ENCODE measurements at places on chromosomes 3 and 15.

DNA sequence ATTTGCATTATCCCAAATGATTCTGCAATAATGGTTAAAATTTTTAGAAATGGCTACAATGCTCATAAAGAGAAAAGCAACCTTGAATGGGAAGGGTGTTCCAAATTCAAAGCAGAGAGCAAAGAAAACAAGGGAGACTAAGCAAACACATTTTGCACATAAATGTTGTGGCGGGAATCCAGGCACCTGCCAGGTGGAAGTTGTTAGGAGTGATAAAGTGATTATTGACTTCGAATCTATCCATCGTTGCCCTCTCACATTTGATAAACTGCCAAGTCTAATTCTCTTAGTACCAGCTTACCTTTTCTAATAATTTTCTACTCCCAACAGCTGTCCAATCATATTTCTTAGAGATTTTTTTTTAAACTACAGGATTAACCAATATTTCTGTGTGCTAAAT is 244.5 kb downstream of the CACNA2D3 start:
- DNase-seq: no peak

- DNase-seq: no peak
Measured at GRCh38 chr15:89669941-89670340, 9.2 kb downstream of the PLIN1 start.

DNA sequence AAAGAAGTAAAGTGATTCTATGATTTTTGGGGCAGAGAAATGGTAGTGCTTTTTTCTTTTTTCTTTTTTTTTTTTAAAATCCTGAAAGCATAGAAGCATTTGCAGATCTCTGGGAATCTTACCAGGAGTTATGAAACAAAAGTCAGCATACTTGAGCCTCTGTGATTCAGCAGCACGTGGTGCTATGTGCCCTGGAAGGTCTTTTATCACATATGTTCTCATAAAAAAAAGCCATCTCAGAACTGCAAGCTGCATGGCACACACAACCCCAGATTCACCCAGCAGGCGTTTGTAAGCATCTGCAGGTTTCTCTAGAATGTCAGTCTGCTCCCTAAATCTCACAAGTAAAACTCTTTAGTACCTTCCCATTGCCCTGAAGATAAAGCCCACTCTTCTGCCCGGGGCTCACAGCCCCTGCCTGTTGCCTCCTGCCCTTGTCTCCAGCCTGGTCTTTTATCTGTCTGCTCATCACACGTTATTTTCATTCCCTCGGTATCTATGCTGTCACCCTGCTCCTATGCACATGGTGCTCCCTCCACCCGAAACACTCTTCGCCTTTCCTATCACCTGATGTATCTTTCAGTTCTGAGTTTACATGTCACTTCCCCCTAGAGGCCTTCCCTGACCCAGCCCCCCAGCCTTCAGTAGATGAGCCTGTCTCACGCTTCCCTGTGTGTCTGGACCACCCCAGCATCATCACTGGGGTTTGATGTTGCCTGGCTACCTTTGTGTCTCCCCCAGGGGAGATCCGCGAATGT is 72.4 kb downstream of the CHDH start:
- DNase-seq: no peak

GRCh38 chr3:134039161-134039862 is 9.6 kb upstream of the SLCO2A1 start:
- no peak for DNase-seq

- DNase-seq: no peak
Measured at GRCh38 chr3:150385296-150386242, 22.5 kb upstream of the TSC22D2 start.

DNA sequence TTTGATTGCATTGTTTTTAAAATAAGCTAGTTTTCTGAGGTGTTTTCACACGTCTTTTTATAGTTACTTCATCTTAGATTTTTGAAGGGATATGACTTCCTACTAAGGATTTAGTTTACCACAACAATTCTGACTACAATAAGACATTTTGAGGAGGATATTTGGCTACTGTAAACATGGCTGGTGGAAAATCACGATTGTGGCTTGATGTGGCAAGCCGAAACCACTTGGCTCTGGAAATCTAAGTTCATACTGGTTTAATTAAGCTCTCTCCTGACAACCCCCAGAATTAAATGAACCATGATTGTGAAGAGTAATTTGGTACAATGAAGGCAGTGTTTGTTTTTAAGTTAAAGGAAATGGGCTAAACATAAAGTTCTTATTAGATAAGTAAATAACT is 30.8 kb downstream of the ST3GAL6 start:
- no peak for DNase-seq

DNA sequence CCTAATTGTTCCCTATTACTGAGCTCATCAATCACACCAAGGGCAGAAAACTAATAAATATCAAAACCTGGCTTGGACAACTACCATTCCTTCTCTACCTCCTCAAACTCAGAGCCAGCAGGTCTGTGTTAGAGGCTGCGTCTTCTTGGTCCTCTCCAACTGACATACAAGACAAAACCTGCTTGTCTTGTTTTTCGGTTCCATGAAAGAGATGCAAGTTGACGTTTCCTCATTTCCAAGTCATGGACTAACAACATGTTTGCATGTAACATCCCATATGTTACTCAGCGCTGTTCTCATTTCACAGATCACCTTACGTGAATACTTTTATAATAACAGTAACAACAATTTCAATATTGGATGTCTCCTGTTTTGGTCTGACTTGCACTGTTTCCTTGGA is 110.9 kb downstream of the LMLN start:
- no peak for DNase-seq

DNA sequence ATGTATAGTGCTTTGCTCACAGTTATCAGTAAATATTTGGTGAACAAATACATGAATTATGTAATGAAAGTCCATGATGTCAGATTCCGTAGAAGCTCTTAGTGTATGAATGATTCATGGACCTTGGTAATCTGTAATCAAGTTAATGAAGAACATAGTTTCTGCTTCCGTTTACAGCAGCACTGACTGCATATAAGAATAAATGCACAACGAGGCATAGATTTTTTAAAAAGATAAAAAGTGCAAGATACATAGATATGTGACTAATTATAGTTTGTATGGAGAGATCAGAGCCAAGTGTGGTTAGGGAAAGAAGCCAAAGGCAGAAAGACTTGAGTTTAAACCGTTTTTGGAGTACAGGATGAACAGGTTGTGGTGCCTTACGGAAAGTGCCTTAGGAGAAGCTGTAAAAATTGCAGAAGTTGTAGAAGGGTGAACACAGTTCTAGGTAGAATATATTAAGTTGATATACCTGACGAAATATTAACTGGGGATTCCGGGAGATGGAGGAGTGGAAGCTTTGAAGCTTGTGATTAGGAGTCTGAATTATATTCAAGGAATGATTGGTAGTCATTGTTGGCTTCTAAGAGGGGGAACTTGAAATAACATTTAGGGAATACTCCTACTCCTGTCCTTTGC is 293.1 kb downstream of the NLGN1 start:
- no peak for DNase-seq

DNA sequence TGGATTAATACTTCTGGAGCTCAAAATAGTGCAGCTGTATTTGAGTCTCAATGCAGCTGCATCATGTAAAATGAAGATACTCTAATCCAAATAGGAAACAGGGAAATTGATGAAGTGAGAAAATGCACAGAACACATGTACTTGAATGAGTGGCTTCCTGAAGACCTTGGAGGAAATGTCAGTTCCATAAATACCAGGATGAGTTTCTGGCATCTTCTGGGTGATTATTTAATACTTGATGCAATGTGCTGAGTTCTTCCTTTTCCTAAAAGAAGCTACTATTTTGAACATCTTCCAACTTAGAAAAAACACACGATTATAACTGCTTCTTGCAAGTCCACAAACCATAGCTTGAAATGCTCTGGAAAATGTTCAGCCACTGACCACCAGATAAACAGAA is 162.8 kb downstream of the SLC9A9 start:
- DNase-seq: no peak

GRCh38 chr3:167918686-167919085 is 177.0 kb downstream of the GOLIM4 start:
- DNase-seq: no peak

- DNase-seq: no peak
Measured at GRCh38 chr15:35139822-35140221, 54.7 kb upstream of the NANOGP8 start.

GRCh38 chr3:183339461-183340086 is 86.5 kb downstream of the B3GNT5 start:
- DNase-seq: no peak

GRCh38 chr15:69305933-69306568 is 7.3 kb downstream of the PAQR5 start:
- no peak for DNase-seq

- no peak for DNase-seq
Measured at GRCh38 chr3:169138849-169139420, 524.6 kb downstream of the MECOM start.

GRCh38 chr3:170076715-170077238 is 39.0 kb downstream of the GPR160 start:
- DNase-seq: no peak

DNA sequence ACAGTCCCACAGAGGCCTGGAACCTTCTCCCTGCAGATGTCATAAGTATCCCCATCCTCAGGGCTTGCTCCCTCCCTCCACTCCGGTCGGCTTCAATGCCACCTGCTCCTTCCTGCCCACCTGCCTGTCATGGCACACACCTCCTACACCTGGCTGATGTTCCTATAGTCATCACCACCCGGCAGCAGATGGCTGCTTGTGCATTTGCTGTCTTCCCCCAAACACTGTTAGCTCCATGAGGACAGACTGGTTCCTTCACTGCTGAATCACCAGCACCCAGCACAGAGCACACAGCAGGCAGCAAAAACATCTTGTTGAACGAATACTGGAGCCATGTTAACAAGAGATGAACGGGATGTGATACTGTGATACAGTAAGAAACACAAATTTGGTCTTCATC is 14.8 kb downstream of the TARS3 start:
- DNase-seq: no peak

DNA sequence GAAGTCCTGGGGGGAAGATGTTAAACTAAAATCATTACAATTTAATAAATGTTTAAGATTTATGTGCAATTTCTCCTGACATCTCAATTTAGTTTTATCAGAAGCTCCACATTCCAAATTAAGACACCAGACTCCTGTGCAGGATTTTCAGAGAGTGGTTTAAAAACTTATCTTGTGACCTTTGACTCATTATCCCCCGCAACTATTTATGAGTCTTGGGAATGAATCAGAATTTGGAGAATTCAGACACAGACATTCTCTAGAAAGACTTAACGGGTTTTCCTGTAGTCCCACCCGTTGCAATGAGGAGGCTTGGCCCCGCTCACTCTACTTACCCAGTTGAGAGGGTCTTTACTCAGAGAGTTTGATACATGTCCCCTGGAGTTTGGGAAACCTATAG is 7.1 kb downstream of the OR5K2 start:
- no peak for DNase-seq

GRCh38 chr3:140013220-140013619 is 78.2 kb downstream of the CLSTN2 start:
- DNase-seq: no peak

GRCh38 chr15:65388306-65389080 is 10.7 kb upstream of the IGDCC3 start:
- no peak for DNase-seq

- no peak for DNase-seq
Measured at GRCh38 chr15:45948181-45948621, 313.4 kb downstream of the SQOR start.

DNA sequence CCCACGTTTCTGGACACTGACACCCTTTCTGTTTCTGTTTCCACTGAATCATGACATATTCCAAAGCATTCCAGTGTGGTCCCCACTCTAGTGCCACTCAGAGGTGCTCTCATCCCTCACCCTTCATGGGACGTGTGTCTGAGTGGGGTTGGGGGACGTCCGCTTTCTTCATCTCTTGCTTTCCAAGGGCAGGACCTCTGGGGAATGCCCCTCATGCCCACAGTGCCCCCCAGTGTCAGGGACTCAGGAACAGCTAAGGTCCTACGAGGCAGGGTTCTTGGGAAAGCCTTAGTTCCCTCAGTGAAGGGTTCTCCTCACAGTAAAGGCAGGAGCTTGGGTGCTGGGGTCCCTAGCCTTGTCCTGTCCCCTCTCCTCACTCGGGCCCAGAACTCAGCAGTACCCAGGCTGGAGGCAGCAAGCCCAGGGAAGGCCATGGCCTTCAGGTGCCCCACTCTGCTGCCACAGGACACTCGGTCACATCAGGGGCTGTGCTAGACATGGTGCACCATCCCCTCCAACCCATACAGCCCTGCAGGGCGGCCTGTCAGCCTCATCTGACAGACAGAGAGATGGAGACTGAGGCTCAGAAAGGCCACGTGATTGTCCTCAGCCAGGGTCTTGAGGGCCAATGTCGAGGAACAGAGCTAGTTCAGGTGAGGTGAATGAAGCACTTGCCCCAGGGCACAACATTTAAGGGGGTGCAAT is 261.0 kb downstream of the TLE3 start:
- no peak for DNase-seq

GRCh38 chr15:89500397-89501270 is 4.3 kb upstream of the RHCG start:
- no peak for DNase-seq

GRCh38 chr3:35183927-35184675 is 455.2 kb upstream of the ARPP21 start:
- DNase-seq: no peak

GRCh38 chr3:117263270-117263669 is 553.7 kb downstream of the TUSC7 start:
- DNase-seq: no peak

DNA sequence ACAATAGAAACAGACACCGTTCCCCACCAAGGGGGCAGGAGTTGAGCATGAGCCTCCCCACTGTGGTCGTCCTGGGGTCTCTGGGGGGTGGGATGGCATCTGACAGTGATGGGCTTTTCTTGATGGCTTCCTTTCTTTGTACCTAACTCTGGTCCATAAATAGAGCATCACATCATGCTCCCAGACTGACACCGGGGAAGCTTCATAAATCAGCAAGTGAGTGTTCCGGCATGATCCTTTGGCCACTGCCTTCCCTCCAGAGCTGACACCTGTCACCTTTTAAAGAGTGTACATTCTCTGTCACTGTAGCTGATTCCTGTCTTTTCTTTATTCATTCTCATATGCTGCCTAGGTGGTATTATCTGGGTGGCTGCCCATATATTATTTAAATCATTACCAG is 129.9 kb downstream of the ROBO2 start:
- no peak for DNase-seq

- DNase-seq: no peak
Measured at GRCh38 chr15:44300572-44300971, 12.1 kb downstream of the GOLM2 start.

DNA sequence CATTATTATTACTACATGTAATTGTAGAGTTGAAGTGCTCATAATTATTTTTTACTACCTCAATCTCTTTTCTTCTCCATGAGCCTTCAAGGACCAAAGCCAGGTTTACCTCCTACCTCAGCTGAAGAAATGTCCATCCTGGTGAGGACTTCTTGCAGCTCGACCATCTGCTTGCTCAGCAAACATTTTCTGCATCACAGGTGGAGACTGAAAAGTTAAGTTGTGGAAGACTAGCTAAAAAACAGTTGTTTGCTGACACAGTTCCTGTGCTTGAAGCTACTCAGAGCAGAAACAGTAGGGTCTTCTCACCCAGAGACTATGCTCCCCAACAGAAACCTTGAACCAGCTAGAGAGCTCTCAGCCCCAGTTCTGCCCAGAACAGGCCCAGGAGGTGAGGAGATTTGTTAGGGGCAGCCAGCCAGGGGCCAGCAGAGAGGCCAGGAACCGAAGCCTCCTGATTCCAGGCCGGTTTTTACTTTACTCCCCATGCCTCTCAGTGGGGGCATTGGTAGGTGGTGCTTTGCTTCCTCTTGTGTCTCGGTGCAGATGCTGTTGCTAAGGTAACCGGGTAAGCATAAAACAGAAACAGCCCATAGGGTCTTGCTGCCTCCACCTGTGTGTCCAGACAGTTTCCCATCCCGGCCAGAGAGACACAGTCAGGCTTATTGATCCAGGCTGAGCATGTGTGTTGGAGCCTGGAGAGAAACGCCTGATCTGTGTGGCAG is 54.9 kb downstream of the CCNL1 start:
- no peak for DNase-seq

Data from neural crest cell (in vitro differentiated cells).